ENCODE measurements at places on chromosomes 7 and 10.

DNA sequence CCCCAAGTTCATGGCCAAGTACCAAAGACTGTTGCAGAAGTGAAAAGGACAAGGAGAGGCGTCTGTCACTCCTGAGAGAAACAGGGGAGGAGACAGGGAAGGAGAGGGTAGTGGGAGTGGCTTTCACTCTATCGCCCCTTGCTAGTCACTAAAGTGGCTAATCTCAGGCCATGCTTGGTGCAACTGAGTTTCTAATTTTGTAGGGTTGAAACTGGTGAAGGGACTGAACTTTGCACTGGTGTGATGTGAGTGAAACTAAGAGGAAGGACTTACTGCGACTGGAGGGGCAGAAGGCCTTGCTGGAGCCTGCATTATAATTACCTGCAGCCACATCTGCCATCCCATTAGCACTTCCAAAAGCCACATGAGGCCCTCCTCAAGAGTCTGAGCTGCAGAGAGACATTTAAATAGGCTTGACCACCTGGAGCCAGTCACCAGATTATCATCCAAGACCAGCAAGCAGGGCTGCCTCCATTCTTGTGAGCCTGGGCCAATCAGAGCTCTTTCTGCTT, 107.2 kb upstream of the EEPD1 start:
- no peak for DNase-seq

GRCh38 chr10:50431791-50432190, 180.5 kb upstream of the ASAH2 start:
- peak; percentile 44 for DNase-seq

DNA sequence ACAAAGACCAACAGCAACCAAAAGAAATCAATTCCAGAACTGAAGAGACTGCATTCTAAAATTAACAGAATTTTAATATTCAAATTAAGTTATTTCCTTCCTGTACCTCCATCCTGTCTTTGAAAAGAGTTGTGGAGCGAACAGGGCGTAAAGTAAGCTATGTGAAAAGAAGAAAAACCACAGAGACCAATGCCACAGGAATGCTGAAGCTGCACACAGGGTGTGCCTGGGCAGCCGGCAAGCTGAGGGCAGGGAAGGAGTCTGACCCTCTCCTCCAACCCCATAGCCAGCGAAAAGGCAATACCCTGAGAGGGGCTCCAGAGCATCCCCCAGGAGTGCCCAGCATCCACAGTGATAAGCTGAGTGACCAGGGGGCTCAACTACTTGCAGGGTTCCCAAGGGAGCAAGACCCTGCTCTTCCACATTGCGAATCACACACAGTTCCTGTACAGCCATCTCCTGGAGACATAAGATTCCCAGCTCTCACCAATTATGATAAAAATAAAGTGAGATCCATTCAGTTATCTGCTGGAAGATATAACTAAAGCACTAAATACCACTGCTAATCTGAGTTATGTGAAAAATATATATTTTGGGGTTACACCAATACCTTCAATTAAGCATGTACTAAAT, 93.8 kb downstream of the PARD3 start:
- DNase-seq = peak; percentile 82

DNA sequence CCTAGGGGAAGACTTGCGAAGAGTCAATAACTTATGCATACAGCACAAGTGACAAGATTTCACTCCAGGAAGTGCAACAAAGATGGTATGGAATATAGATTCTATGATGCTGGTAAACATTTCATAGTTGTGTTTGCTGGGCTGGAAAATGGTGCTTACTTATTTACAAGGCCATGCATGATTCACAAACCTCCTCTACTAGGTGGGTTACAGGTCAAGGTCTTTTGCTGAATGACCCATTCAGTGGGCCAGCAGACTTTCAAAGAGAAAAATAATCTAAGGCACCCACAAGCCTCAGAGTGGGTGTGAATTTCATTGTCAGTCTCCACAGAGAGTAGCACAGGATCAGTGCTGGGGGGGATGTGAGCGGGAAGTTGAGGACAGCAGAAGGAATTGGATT, 378.5 kb downstream of the PLXNA4 start:
- no peak for DNase-seq

DNA sequence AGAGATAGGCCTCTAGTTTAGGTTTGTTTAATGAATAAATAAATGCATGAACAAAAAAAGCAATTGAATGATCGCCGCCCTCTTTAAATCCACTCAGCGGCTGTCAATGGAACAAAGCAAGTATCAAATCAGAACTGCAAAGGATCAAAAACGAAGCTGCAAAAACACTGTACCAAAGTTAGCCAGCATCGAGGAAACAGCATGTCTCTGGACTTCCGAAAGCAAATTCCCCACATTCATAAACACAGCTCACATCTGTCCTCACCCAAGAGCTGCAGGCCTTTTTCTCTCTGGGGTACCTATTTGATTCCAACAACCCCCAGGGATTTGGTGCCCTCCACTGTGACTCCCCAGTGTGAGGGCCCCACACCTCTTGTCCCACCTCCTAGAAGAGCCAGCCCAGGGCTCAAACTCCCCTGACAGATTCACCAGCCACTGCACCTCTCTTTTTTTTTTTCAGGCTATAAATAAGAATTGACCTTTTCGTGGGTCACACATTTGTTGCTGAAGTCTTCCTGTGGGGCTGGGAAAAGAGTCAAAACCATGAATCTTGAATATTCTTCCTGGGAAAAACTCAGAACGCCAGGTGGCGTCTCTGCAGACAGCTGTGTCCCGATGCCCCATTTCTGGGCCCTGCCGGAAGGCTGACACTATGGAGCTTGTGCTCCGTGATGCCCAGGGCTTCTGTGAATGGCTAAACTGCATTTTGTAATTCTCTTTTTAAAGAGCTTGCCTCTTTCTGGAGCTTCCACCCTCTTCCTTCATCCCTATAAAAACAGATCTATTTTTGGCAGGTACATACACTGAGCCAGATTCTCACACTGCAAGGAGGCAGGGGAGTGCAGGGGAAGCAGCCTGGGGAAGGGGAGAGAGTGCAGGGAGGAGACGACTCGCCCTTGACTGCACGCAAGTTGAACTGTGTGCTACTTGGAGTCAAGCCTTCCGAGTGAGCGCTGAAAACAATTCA, 51.7 kb downstream of the HSPA12A start:
- DNase-seq = peak; percentile 12

DNA sequence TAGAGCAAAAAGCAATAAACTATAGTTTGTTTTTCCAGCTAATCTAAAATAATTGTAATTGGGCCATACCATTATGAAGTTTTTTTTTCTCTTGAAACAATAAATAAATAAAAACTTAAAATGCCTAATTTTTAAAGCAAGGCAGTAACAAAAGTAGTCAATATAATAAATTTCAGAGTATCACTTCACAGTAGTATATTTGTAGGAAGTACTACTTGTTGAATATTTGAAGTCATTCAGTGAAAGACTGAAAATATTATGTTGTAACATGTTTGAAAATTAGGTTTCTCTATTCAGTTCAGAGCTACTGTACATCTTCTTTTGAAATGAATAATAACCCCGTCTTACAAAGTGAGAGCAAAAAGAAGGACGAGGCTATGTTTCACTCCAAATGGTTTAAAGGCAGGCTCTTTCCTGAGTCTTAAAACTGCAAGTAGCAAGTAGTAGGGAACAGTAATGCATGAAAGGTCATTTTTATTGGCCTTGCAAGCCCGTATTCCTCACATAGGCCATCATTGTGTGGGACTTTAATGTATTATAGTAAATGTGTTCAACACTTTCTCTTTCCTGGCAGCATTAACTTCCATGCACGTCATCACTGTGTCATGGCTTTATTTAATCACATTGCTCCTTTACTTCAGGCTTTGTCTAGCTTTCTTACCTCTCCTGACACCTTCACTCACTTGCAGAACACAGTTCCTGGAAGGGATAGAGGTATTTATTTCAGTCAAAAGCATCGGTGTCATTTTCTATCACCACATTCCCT, 141.4 kb downstream of the VTI1A start:
- peak; percentile 8 for DNase-seq

- DNase-seq = no peak
These were observed 630.8 kb downstream of the ANKRD7 start for GRCh38 chr7:118855290-118855689.

GRCh38 chr7:44748948-44749731, 493 bp downstream of the ZMIZ2 start:
- no peak for DNase-seq

GRCh38 chr7:103143868-103144267, 5.0 kb downstream of the NAPEPLD start:
- DNase-seq = no peak

GRCh38 chr10:69406302-69406811, 10.4 kb downstream of the TACR2 start:
- DNase-seq = peak; percentile 21

DNA sequence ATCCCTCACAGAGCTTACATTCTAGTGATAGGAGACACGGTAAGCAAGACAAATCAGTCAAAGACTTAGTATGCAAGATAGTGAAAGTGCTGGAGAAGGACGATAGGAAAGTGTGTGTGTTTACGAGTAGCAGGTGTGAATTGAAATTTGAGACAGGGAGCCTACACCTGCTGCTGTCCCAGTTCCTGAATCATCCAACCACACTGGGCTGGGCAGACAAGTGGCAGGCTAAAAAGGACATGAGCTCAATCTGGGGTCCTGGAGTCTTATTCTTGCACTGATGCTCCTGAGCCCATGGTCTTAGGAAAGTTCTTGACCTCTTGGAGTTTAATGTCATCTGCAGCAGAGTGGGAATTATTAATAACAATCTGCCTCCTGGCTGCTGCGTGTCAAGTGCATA, 16.2 kb downstream of the RBP3 start:
- no peak for DNase-seq

DNA sequence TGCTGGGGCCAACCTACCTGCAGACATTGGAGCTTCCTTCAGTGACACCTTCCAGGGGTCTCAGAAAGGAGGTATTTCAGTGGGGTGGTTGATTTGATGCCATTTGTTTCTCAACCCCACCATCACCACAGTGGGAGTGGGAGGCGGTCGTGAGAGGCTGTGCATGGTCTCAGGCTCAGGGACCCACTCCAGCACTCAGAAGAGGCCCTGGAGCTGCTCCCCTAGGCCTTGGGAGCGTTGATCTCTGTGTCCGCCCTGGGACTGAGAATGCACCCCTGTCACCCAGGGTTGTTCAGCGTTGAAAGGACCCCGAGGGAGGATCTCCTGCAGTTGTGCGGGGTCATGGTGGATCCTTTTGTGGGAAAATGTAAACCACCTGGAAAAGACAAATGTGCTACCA, 410.6 kb downstream of the GLRX3 start:
- no peak for DNase-seq

DNA sequence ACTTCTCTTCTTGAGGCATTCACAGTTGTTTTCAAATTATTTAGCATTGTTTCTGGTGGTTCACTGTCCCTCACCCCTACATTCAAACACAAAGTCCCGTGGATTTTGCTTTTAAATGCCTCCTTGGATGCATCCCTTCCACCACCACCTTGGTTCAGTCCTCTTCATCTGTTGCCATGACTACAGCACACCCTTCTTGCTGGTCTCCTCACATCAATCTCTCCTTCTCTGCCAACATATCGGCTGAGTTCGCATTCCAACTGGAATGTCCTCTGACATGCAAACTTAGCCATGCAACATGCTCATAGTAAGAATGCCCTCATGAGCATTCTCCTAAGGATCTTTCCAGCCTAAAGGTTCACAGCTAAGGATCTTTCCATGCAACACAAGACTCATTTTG, 198.3 kb upstream of the AGK start:
- DNase-seq = no peak

DNA sequence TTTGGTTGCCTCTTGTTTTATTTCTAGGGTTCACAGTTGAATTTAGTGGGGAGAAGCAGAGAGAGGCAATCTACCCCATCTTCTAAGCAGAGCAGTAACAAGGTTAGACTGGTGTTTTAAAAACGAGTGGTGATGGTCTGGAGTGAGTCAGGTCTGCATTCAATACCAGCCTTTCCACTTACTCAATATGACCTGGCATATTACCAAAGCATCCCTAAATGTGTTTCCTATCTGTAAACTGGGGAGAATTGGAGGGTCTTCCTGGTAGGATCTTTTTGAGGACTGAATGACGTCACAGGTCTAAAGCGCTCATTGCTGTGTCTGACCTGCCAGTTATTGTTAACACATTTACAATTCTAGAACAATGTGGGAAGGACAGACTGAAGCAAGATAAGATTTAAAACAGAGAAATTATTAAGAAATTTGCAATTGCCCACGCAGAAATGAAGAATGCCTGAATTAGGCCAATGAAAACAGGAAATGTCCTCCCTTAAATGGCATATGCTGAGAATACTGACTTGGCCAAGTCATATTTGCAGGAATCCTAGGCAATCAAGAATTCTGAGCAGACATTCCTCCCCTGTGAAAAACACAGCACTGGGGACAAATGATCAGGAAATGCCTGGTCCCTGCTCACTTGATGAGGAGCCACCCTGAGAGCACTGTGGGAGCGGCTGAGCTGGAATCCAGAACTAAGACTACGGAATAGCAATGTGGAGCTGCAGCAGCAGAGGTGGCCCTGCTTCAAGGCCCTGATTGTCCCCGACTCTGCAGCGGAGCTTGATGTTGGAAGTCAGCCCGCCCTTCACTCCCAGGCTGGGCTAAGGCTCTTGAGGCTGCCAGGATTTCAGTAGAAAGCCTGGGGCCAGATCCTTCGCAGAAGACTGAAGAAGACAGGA, 184.5 kb upstream of the CXCL12 start:
- peak; percentile 99 for DNase-seq

DNA sequence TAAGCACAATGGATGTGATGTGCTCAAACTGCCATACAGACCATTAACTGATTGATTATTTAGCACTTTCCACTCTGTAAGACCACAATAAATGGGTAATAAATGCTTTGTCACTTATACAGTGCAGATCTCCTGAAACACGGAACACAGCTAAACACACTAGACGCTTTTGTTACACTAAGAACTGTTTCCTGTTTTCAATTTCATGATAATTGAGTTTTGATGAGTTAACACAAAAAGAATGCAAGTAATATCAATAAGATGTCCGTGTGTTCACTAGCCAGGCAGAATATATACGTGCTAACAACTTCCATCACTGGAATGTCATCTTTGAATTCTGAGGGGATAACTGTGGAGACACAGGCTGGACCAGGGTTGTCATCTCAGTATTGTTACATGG, 178.8 kb downstream of the SKAP2 start:
- peak; percentile 11 for DNase-seq

DNA sequence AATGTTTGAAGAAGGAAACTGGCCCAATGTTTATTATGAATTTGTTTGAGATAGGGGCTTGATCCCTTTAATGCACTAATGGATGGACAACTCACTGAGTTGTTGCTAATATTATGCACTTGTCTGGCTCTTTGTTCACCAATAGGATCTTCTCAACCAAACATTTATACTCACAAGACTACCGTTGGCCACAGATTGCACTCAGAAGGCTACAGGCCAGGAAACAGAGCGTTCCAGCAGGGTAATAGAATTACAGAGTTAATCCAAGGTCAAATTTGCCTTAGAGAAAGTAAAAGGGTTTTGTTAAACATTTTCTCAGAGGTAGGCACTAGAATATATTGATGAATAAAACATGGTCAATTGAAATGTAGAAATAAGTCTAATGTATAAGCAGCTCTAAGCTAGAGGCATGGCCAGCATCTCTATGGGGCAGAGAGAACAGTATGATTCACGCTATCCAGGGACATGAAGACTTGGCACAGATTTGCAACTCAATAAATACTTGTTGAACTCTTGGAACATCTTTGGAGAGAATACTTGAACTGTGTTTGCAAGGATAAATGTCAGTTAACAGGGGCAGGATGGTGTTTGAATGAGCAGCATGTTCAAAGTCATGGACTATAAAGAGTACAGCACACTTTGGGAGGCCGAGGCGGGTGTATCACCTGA, 606.9 kb downstream of the SORCS3 start:
- DNase-seq = no peak

GRCh38 chr10:58281092-58281752, 12.3 kb downstream of the CISD1 start:
- no peak for DNase-seq

GRCh38 chr10:62027841-62028501, 126.5 kb downstream of the ARID5B start:
- no peak for DNase-seq

- DNase-seq = no peak
These were observed 559.4 kb downstream of the SUGCT start for GRCh38 chr7:40694026-40694809.
